Naive thymus-derived CD8-positive, alpha-beta T cell (primary cell): ENCODE measurements at places on chromosomes 6 and 20. TPM values are rescaled to one million over a fixed set of nuclear protein-coding genes. Genes with fewer than 3 reads are reported as not detected.

DNA sequence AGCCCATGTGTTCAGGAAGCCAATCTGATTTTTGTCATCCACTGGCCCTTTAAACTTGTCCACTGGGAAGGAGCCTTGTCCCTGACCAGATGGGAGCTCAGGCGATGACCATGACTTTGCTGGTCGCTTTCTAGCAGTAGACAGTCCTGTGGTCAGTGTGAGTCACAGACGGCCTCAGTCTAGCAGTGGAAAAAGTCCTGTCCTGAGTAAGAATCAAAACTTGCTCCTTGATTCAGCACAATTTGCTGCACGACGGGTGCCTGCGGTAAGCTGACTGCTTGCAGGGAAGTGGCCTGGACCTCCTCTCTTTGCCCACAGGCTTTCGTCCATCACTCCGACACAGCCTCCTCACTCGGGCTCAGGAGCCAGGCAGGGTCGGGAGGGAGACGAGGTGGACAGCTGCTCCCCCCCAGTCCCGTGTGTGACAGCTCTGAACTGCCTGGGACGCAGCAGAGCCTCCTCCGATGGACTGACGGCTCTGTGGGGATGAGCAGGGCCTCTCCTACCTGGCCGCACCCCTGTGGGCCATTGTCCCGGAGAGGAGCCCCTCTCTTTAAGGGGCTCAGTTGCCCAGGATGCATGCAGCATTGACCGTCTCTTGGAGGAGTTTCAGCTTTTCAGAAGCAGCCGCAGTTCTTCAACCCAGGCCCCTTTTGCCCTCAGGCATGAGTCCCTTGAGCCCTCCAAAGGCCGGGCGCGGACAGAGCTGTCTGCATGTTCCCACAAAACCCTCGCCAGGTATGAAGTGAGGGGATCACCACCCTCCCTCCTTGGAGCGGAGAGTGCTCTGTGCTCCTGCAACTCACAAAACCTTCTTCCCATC, 209.2 kb downstream of the ANKRD60 start:
- H3K27me3 ChIP-seq: no peaks in the 10 kb centered on the region
- H3K27ac ChIP-seq: no peak overlapping the region
- peaks cover 11% of the 10 kb centered on the region for H3K4me1 ChIP-seq
- H3K4me3 ChIP-seq: no peak overlapping the region
- no peaks in the 10 kb centered on the region for H3K36me3 ChIP-seq
- no peak for DNase-seq

- no peak overlapping the region for H3K4me3 ChIP-seq
- no peaks in the 10 kb centered on the region for H3K36me3 ChIP-seq
- no peak for DNase-seq
Measured at GRCh38 chr6:119890470-119890869, 540.9 kb upstream of the MAN1A1 start.

DNA sequence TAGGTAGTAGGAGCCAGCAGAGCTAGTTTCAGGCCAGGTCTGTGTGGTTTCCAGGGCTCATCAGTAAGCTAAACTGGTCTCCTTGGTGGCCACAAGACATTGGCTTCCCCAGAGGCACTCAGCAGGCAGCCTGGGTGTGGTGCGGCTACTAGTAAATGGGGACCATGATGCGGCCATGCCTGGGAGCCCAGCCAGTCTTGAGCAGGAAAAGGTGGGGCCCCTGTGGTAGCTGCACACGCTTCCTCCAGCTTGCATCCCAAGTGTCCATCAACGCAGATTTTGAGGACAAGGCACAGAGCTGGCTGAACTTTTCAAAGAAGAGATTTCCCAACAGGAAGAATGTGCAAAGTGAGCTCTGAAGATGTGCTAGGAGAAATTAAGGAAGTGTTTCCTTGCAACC, 107.4 kb upstream of the NAA20 start:
- no peaks in the 10 kb centered on the region for H3K36me3 ChIP-seq
- DNase-seq: no peak
- H3K27me3 ChIP-seq: no peaks in the 10 kb centered on the region
- H3K4me1 ChIP-seq: no peaks in the 10 kb centered on the region
- H3K4me3 ChIP-seq: no peak overlapping the region

DNA sequence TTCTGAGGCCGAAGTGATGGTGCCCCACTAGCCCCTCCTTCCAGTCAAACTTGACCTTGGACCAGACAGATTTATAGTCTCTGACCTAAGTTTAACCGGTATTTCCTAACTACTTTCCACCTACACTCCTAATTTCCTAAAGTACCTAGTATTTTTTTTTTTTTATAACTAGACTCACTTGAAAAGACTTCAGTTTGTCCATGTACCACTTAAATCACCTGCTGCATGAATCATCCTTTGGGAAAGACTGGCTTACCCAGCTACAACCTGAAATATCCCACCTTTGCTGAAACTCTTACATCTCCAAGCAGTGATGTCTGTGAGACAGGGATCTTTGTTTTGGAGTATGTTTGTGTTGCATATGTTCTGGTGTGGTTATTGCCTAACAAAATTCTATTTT, 71.1 kb downstream of the ZDHHC14 start:
- H3K4me1 ChIP-seq: peaks cover 12% of the 10 kb centered on the region
- H3K27ac ChIP-seq: no peak overlapping the region
- H3K27me3 ChIP-seq: no peaks in the 10 kb centered on the region

VPS52 gene
- total RNA-seq: 116 TPM

MAS1 gene
- not detected for total RNA-seq

ZFP57 gene
- total RNA-seq: 5.6 TPM

REM1 gene
- not detected for total RNA-seq
